HFFc6 (cell line): ENCODE measurements at places on chromosomes 1 and 21.

- DNase-seq = no peak
Observed at GRCh38 chr21:44934276-44934675, 5.6 kb upstream of the SLX9 start.

- DNase-seq = no peak
Observed at GRCh38 chr1:155192346-155193274, 15.1 kb downstream of the THBS3 start.

- no peak for DNase-seq
Observed at GRCh38 chr1:46519209-46519608, 29.6 kb downstream of the DMBX1 start.

DNA sequence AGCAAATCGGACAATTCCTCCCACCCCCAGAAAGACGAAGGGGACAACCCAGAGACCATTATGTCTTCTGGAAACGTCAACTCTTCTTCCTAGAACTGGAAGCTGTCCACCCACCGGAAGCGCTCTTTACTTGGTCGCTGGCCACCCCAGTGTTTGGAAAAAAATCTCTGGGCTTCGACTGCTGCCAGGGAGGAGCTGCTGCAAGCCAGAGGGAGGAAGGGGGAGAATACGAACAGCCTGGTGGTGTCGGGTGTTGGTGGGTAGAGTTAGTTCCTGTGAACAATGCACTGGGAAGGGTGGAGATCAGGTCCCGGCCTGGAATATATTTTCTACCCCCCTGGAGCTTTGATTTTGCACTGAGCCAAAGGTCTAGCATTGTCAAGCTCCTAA, 3.2 kb downstream of the S1PR1 start:
- DNase-seq = no peak

DNA sequence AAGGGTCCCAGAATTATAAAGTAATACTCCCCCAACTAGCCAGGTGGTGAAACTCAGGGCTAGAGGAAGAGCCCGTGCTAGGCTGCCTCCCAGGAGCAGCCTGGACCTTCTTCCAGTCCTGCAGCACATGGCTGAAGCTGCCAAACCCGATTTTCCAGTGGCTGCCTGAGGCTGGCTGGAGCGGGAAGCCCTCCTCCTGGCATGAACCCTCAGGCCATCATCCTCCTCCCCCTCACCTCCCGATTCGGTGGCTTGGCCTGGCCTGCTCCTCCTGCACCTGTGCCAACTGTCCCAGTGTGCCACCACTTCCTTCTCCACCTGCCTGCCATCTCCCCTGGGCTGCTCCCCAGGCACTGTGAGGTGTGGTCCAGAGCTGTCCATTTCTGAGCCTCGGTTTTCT, 3.0 kb upstream of the TSPAN1 start:
- no peak for DNase-seq

DNA sequence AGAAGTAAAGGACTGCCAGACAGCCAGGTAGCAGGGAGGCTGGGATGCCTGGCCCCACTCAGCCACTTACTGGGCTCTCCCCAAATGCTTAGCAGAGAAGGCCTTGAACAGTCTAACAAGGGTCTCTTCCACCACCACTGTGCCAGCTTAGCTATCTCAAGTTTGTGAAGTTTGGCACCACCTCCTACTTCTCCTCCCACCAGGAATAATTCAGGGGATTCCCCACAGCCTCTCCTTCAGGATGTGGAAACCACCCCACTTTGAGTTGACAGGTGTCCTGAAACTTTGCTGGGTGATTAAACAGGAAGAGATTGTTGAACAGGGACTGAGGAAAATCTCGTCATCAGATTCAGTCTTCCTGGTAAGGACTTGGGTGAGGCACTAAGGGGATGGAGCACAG, 59.4 kb upstream of the ATP1B1 start:
- DNase-seq = no peak

GRCh38 chr1:59972216-59972927, 45.8 kb upstream of the CYP2J2 start:
- DNase-seq = no peak

DNA sequence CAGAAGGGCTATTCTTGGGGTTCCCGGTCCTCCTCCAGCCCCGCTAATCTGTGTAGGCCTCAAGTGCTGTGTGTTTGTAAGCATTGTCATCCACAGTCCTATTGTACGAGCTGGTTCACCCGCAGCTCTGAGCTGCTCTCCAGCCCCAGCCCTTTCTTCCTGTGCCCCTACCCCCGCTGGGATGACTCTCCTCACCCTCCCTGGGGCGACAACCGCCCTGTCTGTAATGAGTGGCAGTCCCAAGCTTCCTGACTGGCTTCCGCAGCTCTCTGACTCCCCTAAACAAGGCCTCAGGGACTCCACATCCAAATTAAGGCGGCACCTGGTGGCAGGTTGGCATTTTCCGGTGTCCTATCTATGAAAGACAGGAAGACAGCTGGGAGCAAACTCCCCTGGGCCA, 45.8 kb downstream of the TFF3 start:
- DNase-seq = no peak

- DNase-seq = no peak
Observed at GRCh38 chr1:203028067-203028783, 1.9 kb downstream of the PPFIA4 start.

GRCh38 chr1:209355415-209355814, 228.1 kb upstream of the CAMK1G start:
- no peak for DNase-seq

DNA sequence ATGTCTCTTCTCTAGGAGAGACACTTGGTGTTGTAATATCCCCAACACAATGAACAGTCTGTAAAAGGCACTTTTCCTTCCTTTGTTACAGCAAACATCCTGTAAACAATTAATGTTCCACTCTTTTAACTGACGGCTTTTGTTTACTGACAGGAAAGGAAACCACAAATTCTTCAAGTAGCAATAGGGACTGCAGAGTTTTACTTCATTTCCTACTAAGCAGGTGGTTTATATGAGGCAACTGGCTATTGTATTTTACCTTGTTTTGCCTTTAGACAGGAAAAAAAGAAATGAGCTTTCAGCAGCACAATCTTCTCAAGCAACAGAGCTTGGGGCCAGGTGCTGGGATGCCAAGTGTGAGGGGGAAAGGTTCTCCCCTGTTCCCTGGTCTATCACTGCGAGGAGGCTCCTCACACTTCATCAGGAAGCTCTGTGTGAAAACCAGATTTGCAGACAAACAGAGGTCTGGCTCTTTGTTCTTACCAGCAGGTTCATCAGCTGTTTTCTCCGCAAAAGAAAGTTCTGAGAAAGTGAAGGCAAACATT, 51.2 kb downstream of the SIPA1L2 start:
- no peak for DNase-seq

GRCh38 chr1:192794768-192795035, 14.1 kb upstream of the RGS2 start:
- DNase-seq = no peak

DNA sequence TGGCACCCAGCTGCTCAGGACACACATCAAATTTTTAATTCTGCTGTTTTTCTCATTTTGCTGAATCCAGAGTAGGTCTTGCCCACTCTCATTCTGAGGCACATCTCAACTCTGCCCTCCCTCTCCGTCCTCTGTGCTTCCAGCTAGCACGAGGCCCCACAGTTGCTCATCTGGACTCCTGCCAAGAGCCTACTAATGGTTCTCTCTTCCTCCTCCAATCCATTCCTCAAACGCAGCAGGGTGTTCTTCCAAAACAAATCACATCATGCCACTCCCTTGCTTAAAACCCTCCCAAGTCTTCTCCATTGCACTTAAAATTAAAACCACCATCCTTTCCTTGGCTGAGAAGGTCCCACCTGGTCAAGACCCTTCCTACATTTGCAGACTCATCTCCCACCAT, 49.8 kb upstream of the SCAF4 start:
- DNase-seq = peak; percentile 4

GRCh38 chr1:227774051-227774731, 39.0 kb downstream of the SNAP47 start:
- no peak for DNase-seq

DNA sequence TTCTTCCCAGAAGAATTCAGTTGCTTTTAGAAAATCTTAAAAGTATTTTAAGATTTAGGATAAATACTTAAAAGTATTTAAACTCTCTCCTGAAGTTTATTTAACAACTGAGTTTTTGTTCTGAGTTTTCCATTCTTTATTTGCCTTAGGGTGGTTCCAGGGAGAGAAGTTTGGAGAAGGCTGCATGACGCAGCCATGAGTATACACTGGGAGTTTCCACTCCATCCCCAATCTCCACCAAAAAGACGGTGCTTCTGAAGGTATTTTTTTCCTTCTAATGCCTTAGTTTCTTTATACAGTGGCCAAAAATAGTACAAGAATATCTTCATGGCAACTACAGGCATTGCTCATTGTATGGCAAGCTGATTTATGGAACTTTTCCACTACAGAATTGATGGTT, 122.7 kb downstream of the ST6GALNAC5 start:
- DNase-seq = no peak

- no peak for DNase-seq
Observed at GRCh38 chr21:14629461-14629860, 83.3 kb upstream of the SAMSN1 start.

DNA sequence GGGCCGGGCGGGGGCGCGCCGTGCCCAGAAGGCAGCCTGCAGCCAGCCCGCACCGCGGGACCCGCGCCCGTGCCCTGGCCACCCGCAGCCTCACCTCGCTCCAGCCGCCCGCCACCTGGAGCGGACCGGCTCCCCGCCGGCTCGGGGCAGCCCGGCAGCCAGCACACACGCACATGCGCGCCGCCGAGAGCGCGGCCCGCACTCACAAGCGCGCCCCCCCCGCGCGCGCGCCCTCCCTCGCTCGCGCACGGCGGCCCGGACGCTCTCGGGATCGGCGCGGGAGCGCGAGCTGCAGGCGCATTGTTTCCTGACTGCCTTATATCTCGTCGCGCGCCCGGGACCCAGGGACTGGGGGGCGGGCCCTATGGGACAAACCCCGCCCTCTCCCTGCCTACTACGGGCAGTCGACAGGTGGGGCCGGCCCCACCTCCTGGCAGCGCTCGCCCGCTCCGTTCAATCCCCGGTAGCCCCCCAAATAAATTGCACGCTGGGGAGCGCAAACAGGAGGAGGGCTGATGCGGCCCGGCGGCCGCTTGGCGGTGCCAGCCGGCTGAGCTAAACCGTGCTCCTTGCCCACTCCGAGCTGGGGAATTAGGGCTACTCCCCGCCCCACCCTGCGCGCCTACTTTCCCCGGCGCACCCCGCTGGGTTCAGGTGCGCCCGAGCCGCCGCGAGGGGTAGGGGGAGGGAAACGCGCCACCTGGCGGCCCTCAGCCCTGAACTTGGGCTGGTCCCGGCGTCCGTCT, at the start of gene MYCL:
Gene MYCL (minus strand): TSS at position 204 of the 746 bp plus-strand sequence. CDS start 483 bp downstream, outside the sequence.
- DNase-seq = peak; percentile 36

GRCh38 chr1:184022668-184023067, 14.9 kb downstream of the COLGALT2 start:
- no peak for DNase-seq

DNA sequence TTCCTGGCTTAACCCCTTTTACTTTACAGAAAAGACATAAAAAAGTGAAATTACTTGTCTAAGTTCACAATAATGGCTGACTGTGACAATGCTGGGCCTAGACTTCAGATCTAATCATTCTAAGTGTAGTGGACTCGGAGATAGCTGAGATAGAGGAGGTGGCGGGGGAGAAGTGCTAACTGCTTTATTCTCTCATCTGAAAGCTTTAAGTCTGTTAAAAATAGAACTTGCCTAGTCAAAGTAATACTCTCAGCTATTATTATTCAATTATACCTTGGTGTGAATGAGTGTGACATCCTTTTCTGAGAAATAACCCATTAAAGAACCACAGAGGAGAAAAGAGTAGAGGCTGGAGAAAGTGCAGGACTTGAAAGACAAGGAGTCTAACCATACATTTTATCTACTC, 96.1 kb upstream of the OLIG2 start:
- DNase-seq = no peak

DNA sequence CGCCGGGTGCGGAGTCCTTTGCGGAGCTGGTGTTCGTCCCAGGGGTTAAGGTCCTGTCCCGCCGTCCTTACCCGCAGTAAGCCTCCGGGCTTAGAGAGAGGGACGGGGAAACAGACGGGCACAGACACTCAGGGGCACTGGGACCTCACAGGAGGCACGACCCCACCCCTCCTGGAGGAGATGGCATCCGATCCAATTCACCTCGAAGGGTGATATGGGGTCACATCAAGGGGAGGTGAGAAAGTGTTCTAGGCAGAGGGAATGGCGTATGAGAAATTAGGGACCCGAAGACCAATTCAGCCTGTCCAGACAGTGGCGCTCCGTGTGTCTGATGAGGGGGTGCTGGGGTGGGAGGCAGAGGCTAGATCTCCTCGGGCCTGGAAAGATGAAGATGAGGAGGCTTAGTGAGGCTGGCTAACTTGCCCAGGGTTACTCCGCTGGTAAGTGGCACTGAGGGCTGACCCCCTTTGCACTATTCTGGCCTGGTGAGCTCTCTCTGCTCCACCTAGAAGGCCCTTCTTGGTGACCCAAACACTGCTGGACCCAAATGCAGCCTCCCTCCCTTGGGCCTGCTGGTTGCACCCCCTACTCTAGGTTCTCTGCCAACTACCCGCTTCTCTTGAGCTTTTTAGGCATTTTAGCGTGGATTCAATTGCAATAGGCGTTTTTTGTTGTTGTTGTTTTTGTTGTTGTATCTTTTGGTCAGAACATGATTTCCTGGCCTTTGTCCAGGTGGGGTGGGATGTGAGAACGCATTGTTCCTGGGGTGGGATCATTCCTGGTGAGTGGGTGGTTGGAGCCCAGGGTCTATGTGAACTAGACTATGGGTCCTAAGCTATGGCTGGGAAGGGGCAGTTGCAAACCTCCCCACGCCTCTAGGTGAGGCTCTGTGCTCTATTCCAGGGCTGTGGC, 12.3 kb downstream of the BTBD19 start:
- DNase-seq = no peak

DNA sequence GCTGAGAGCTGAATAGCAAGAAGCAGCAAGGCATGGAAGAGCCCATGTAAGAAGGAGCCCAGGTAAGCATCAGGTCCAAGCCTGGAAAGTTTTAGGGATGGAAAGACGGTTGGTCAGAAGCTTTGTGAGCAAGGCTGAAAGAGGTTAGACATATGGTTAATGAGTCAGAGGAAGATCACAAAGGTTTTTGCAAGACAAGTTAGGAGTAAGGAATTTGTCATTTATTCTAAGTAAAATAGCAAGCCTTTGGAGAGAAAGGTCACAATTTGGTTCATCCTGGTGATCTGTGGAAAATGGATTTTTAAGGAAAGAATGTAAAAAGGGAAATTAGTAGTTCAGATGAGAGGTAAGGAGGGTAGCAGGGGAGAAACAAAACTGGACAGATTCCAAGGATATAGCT, 106.7 kb downstream of the DPYD start:
- DNase-seq = peak; percentile 47

DNA sequence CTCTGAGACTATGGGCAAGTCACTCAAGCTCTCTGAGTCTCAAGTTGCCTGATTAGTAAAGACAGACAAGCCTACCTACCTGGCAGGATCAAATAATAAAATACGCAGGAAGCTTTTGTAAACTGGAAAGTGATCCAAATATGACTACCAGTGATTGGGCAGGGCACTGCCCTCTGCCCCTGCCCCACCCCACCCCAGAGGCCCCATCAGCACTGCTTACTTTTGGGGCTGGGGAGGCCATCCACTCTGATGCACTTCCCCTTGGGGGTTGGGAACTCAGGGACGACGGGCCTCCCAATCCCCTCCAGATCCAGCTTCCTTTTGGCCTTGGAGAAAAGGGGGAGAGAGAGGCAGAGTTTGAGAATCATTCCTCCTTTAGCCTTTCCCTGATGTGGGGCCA, 6.9 kb downstream of the E2F2 start:
- DNase-seq = no peak

GRCh38 chr1:115064461-115064860, 24.8 kb downstream of the TSPAN2 start:
- DNase-seq = no peak

GRCh38 chr1:53413175-53414001, 45.8 kb upstream of the DMRTB1 start:
- DNase-seq = peak; percentile 74

GRCh38 chr1:5659606-5660005, 332.6 kb downstream of the NPHP4 start:
- no peak for DNase-seq

GRCh38 chr1:53956308-53957168, 10.4 kb downstream of the LRRC42 start:
- no peak for DNase-seq
